ENCODE measurements at places on chromosomes 2 and 18.

DNA sequence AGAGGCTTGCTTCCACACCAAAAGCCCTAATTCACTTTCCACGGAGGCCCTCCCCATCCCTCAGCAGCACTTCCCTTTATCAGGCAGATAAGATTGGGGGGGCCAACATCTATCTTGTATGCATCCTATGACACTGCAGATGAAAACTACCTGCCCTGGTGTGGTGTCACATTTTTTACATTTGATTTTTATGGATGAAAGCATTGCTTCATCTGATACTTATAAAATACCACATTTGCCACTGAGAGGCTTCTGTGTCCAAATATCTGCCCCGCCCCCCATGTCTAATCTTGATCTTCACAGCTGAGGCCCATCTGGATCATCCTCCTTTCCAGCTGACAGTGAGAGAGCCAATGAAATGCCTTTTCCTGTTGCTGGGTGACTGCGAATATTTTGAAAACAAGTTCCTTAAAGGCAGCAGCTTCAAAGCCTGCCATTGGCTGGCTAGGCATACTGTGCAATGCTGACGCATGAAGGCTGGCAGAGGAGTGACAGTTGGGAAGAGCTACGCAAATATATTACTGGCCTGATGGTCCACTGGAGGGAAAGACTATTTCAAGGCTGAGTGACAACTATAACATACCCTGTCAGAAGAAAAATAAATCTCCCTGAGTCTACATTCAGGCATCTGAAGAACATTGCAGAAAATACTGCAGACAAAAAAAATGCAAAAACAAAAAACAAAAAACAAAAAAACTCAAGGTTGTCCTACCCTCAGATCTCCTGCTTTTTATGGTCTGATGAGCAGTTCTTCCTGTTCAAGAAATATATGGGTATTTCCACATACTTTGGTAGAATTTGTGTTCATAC, 318.7 kb downstream of the PDE11A start:
- DNase-seq = peak; percentile 78

DNA sequence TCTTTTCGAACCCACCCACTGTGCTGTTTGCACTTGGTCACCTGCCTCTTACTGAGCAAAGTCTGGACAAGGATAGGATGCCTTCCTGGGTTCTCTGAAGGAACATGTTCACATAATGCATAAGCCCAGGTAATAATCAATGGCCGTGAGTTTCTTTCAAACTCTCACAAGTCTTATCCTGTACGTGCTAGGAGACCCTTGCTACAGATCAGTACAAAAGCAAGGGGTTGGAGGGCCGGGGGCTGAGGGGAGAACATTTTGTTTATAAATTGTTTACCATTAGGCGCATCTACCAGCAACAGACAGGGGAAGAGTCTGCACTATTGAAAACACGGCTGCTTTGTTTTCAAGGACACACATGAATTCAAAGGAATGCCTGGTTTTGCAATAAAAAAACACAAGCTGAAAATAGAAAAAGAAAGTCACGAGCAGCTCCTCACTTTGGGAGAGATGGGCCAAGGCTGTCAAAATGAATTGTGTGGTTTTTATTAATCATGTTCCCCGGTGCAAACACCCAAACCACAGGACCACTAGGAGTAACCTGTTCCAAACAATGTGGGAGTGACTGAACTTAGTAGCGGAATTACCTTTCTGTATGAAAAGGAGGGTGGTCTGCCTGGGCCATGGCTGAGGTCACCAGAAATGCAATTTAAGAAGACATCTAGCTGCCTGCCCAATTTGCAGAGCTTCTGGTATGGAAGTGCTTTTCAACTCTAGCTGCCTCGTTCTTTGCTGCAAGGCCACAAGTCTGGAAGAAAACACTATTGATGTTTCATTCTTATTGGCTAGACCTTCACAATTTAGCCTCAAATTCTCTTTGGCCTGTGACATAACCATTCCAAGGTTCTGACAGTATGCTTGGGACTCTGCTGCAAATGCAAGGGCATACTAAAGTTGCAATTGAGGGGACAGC, 73.5 kb downstream of the CCBE1 start:
- DNase-seq = no peak

- no peak for DNase-seq
These were observed 220.0 kb upstream of the TANK start for GRCh38 chr2:160940271-160940670.

- peak; percentile 76 for DNase-seq
These were observed 35.4 kb downstream of the INSIG2 start for GRCh38 chr2:118123561-118124232.

DNA sequence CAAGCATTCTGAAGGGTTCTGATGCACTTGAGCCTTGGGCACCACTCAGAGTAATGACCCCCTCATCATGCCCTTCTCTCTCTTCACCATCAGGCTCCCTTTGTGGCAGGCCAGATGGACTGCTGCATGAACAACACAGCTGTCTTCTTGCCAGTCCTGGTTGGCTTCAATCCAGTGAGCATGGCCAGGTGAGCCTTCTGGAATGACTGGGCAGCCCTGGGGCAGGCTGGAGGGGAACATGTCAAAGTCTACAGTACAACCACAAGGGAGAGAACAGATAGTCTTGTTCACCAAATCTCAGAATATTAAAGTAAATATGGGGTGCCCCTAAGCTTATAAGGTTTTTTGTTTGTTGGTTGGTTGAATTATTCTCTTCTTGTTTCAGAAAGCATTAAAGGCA, 4.4 kb downstream of the GCKR start:
- no peak for DNase-seq

- no peak for DNase-seq
These were observed 862.4 kb upstream of the ACVR2A start for GRCh38 chr2:146982393-146982846.

GRCh38 chr2:30135541-30135940, 11.3 kb upstream of the YPEL5 start:
- DNase-seq = no peak

DNA sequence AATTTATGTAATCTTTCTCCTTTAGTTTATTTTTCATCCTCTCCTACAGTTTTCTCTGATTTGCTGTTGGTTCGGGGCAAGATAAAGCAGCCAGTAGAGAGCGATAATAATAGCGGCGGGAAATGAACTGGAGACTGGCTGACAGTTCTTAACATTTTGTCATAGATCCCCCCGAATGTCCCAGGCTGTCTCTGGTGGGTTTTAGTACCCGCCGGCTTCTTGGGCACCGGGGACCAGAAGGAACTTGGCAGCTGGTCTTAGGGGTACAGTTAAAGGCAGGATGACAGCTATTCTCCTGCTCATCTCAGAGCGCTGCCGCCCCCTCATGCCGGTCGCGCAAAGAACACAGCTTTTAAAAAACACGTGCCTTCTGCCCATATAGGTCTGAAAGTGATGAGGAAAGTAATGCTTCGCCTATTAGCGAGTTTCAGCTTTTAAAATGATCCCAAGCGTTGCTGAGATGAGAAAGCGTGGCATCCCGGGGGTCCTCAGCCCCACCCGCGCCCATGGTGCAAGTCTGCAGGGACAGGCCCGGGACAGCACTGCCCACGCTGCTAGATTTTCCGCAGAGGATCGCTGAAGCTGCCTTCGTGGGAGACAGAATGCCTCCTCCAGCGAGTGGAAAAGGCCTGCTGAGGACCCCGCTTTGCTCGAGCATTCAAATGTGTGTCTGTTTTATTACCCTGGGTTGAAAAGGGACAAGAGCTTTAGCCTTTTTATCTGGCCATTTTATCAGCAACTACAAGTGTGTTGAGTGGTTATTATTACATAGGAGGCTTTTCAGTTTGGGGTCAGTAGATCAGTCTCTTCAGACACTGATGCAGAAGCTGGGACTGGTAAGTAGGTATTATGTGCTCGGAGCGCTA, 3.8 kb downstream of the ONECUT2 start:
- no peak for DNase-seq
